ENCODE measurements at places on chromosomes 13 and 19.

DNA sequence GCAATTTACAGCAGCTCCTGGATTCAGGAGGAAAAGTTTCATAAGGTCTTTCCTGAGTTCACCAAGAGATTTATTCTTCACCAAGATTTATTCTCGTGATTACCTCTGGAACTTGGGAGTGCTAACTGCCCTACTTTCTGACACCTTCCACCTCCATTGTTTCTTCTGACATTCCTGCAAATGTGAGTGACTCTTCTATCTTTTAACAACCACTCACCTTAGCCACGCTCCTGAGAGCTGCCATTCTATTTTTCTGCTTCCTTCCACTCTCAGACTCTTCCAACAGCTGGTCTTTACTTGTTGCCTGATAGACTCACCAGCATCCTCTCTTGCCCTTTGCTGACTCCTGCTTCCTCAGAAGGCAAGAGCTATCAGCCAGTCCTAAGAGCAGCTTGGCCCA, 11.5 kb upstream of the CBY2 start:
- DNase-seq: no peak

DNA sequence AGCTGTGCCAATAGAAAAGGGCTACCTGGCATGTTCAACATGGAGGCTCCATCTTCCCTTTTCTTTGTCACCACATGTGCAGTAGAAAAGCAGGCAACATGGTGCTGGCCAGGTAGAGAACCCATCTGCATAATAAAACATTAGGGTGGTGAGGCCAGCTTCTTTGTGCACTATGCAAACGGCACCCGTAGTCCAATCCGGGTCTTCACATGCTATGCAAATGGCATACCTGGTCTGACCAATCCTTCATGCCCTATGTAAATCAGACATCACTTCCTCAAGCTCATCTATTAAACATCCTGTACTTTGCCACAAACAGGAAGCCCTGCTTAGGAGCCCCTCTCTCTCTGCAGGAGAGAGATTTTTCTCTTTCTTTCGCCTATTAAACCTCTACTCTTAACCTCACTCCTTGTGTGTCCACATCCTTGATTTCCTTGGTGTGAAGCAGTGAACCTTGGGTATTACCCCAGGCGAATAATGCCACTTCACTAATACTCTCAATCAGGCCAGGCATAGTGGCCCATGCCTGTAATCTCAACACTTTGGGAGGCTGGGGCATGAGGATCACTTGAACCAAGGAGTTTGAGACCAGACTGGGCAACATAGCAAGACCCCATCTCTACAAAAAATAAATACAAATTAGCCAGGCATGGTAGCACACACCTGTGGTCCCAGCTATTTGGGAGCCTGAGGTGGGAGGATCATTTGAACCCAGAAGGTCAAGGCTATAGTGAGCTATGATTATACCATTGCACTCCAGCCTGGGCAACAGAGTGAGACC, 111.3 kb upstream of the MRI1 start:
- DNase-seq: no peak

DNA sequence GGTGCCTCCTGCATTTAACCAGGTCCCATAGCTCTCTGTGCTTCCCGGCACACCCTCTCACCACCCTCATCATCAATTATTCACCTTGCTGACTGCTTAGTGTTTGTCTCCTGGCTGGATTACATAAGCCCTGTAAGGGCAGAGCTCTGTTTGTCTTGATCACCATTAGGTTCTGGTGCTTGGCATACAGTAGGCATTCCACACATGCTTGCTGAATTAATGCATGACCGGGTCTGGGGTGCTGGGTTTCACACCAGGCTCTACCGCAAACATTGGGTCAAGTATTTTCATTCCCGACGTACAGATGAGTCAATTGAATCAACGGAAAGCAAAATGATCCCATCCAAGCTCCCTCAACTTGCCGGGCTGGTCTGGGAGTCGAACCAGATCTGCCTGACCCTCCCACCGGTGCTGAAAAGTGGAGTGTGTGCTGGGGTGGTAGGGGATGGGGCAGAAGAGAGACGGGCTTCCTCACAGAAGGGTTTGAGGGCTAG, 28.5 kb downstream of the VAV1 start:
- DNase-seq: no peak

- DNase-seq: peak; percentile 78
Observed at GRCh38 chr19:34676697-34677385, at the start of gene SCGB2B2. TSS of gene SCGB2B2 (minus strand) at chr19:34677159. CDS start at chr19:34594563, 82,596 bp downstream.

- no peak for DNase-seq
Observed at GRCh38 chr19:7391218-7391670, 42.5 kb downstream of the ARHGEF18 start.

GRCh38 chr19:52532480-52532879, 5.0 kb downstream of the ZNF808 start:
- DNase-seq: no peak

DNA sequence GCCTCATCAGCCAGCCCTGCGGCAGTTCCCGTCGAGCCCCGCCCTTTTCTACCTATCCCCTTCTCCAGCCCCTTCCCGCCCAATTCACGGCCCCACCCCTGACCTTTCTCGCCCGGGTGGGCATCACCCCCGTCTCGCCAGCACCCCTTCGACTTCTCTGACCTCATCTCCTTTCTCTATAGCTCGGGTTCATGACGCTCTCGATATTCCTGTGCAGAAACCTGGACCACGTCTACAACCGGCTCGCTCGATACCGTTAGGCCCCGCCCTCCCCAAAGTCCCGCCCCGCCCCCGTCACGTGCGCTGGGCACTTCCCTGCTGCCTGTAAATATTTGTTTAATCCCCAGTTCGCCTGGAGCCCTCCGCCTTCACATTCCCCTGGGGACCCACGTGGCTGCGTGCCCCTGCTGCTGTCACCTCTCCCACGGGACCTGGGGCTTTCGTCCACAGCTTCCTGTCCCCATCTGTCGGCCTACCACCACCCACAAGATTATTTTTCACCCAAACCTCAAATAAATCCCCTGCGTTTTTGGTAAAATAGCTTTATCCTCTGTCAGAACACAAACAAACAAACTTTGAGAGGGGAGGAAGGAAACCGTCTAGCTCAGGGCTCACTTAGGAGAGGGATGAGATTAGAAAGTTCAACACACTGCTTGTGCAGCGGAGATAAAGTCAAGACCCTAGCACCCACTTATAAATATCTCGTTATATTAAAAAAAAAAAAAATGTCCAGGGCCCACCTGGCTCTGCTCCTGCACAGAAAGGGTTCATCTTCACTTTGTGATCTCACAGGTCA, 5.1 kb downstream of the CD37 start:
- DNase-seq: peak; percentile 87
